HEK293T (cell line): ENCODE measurements at places on chromosomes 4 and X.

DNA sequence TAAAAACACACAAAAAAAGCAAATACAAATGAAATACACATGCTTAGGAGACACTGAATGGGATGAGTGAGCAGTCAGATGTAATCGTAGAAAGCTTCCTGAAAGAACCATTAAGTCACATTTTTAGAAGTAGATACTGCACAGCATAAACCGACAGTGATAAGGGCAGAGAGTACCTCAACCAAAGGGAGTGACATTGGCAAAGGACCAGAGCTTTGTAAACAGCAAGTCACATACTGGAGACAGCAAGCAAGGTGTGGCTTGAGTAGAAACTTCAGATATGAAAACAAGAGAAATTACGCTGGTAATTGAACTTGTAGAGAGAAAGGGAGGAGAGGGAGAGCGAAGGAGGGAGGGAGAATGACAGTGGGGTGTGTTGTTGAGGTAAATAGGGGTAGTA is 92.0 kb downstream of the CHRDL1 start:
- no peak for DNase-seq

GRCh38 chr4:76156635-76157034 is 8.4 kb upstream of the NUP54 start:
- no peak for DNase-seq

DNA sequence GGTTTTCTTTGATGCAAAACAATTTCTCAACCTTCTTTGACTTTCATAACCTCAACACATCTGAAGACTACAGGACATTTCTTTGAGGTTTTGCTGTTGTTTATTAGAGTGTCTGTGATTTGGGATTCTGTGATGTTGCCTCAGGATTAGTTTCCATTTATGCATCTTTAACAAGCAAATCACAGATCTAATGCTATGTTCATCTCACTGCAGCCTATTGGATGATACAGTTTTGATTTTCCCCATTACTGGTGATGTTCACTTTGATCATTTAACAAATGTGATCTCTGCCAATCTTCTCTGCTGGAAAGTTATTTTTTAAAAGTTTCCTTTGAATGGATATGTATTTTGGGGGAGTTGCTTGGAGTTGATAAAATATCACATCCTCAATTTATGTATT is 624.9 kb upstream of the HS3ST1 start:
- DNase-seq = no peak

DNA sequence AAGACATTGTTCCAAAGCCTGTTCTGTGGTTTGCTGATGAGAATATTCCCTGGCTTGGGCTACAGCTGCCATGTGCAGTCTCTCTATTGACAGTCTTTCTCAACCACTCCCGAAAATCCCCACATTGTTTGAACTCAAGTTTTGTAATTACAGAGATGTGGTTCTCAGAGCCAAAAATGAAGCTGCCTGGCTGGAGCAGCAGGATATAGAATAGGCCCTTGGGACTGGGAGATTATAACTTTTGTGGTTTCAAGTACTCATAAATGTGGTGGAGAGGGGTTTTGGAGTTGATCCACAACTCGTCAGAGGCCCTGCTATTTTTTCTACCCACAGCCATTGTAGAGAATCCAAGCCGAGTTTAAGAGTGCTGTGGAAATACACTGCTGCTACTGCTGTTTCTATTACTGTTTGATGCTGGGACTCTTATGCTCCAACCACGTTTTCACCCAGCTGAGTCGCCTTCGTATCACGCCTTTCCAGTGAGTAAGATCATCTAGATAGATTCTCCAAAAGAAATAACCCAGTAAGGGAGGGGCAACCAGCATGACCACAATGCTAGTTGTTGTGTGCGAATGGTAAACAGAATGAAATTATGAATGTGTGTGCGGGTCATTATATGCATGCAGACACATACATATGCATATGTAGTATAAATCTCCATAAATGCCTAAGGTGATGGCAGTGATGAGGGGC is 57.1 kb upstream of the ATXN3L start:
- DNase-seq = no peak

DNA sequence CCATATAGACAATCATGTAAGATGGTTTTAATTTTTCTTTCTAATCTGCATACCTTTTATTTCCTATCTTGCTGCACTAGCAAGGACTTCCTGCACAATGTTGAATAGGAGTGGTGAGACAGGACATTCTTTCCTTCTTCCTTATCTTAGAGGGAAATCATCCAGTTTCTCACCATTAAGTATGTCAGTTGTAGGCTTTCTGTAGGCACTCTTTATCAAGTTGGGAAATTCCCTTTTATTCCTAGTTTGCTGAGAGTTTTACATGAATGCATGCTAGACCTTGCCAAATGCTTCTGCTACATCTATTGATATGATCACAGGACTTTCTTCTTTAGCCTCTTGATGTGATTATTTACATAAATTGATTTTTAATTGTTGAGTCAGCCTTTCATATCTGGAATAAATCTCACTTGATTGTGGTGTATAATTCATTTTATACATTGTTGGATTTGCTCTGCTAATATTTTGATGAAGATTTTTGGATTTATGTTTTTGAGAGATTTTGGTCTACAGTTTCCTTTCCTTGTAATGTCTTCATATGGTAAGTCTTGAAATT is 23.8 kb downstream of the RNF175 start:
- no peak for DNase-seq
